ENCODE measurements at places on chromosomes 2 and 18.

- H3K27ac ChIP-seq = no peak overlapping the region
- DNase-seq = no peak
- no peaks in the 10 kb centered on the region for H3K4me1 ChIP-seq
- H3K4me3 ChIP-seq = no peak overlapping the region
- peaks cover 9% of the 10 kb centered on the region for H3K27me3 ChIP-seq
- no peaks in the 10 kb centered on the region for H3K36me3 ChIP-seq
Measured at GRCh38 chr2:147345246-147345645, 499.6 kb upstream of the ACVR2A start.

GRCh38 chr2:41598161-41598894 lies 449.5 kb upstream of the PKDCC start:
- H3K27ac ChIP-seq = no peak overlapping the region
- no peaks in the 10 kb centered on the region for H3K36me3 ChIP-seq
- DNase-seq = no peak
- H3K4me3 ChIP-seq = no peak overlapping the region
- no peaks in the 10 kb centered on the region for H3K27me3 ChIP-seq

DNA sequence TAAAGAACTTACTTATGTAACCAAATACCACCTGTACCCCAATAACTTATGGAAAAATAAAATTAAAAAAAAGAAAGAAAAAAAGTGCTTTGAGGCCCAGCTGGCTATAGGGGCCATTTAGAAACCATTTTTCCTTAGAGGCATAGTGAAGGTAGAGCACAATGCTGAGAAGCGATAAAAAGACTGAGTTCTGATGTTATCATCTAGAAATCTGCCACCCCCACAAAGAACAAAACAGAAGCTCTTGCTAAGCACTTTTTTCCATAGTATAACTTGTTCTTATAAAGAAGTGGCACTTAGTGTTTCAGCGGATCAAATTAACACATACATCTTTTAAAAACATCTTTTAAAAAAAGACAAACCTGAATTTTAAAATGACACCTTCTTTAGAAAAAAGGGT lies 51.4 kb downstream of the ICOS start:
- H3K4me1 ChIP-seq = peaks cover 36% of the 10 kb centered on the region
- H3K27me3 ChIP-seq = peaks cover 3% of the 10 kb centered on the region
- DNase-seq = no peak
- H3K27ac ChIP-seq = no peak overlapping the region
- no peaks in the 10 kb centered on the region for H3K36me3 ChIP-seq
- H3K4me3 ChIP-seq = no peak overlapping the region

DNA sequence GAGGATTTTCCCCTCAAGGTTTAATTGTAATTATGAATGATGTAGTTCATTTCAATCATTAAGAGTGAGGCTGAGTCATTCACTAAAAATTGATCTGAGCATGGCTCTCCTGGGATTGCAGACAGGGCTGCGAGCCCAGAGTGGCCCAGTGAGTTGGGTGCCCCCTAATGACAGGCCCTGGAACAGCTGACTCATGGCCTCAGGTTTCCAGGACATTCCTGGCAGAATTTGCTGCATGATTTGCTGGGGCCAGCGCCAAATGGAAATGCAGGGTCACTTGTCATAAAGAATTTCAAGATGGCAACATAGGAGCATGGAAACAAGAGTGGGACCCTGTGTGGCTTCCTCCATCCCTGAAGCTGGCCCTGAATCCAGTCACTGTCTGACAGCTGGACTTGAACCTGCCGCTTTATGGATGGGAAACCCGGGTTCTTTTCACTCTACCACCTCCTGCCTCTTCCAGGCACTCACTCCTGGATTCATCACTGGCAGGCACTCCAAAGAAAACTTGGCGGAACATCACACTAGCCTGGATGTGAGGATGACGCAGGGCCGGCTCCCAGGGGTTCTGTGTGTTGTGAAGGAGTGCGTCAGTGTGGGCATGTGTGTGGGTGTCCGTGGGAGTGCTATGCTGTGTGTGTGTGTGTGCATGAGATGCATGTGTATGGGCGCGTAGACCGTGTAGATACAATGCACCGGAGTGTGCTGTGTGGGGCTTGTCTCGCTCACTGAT lies 15.2 kb downstream of the OTOF start:
- no peak overlapping the region for H3K4me3 ChIP-seq
- no peaks in the 10 kb centered on the region for H3K36me3 ChIP-seq
- H3K27ac ChIP-seq = no peak overlapping the region
- no peak for DNase-seq
- no peaks in the 10 kb centered on the region for H3K27me3 ChIP-seq

GRCh38 chr2:156346731-156347130 lies 14.2 kb upstream of the NR4A2 start:
- H3K4me1 ChIP-seq = peaks cover 24% of the 10 kb centered on the region
- H3K27me3 ChIP-seq = no peaks in the 10 kb centered on the region
- no peak overlapping the region for H3K27ac ChIP-seq
- H3K4me3 ChIP-seq = no peak overlapping the region
- H3K36me3 ChIP-seq = no peaks in the 10 kb centered on the region

GRCh38 chr2:4018535-4018934 lies 315.2 kb downstream of the DCDC2C start:
- no peak for DNase-seq
- no peak overlapping the region for H3K27ac ChIP-seq
- H3K4me1 ChIP-seq = no peaks in the 10 kb centered on the region
- H3K4me3 ChIP-seq = no peak overlapping the region
- no peaks in the 10 kb centered on the region for H3K27me3 ChIP-seq

DNA sequence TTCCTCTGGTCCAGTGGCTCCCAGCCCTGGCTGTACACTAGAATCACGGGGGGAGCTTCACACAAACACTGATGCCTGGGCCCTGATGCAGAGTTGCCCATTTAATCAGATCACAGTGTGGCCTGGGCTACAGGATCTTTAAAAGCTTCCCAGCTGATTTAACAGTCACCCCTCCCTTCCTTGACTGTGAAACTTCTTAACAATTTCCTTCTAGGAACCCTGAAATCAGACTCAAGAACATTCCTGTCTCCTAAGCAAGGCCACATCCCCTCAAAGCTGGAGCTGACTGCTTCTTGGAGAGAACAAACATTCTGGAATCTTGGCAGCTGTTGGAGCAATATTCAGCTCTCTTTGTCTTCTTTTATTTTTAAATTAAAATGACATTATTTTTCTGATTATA lies 88.7 kb downstream of the ADD2 start:
- H3K36me3 ChIP-seq = no peaks in the 10 kb centered on the region
- no peak overlapping the region for H3K4me3 ChIP-seq
- H3K27me3 ChIP-seq = no peaks in the 10 kb centered on the region
- H3K4me1 ChIP-seq = peaks cover 2% of the 10 kb centered on the region

DNA sequence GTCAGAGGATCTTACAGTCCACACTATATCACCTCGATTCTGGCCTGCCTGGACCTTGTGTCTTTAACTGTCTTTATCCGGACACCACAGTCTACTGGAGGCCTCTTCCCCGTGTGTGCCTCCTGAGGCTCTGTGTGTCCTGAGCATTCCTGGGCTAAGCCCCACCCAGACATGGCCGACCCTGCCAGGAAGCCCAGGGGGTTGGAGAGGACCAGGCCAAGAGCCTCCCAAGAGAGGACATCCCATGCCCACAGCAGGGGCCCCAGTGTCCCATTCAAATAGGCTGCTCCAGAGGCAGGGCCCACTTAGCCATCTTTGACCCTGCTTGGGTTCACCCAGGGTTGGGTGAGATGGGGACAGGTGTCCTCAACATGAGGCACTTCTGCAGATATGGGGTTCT lies 84.7 kb upstream of the OTOS start:
- H3K27ac ChIP-seq = no peak overlapping the region
- no peak for DNase-seq
- H3K36me3 ChIP-seq = no peaks in the 10 kb centered on the region
- no peaks in the 10 kb centered on the region for H3K4me1 ChIP-seq
- peaks cover 14% of the 10 kb centered on the region for H3K27me3 ChIP-seq

GRCh38 chr2:208025814-208026184 lies 472 bp upstream of the PLEKHM3 start:
- no peak for DNase-seq
- peaks cover 7% of the 10 kb centered on the region for H3K27me3 ChIP-seq
- peak overlapping the region; percentile 84 for H3K27ac ChIP-seq
- H3K4me1 ChIP-seq = peaks cover 19% of the 10 kb centered on the region
- H3K36me3 ChIP-seq = no peaks in the 10 kb centered on the region
- H3K4me3 ChIP-seq = peak overlapping the region; percentile 100

- no peak overlapping the region for H3K27ac ChIP-seq
- peaks cover 6% of the 10 kb centered on the region for H3K27me3 ChIP-seq
- no peaks in the 10 kb centered on the region for H3K36me3 ChIP-seq
- no peak for DNase-seq
- no peak overlapping the region for H3K4me3 ChIP-seq
Measured at GRCh38 chr2:160583146-160583535, 89.5 kb upstream of the RBMS1 start.

- DNase-seq = no peak
- H3K4me3 ChIP-seq = no peak overlapping the region
- no peaks in the 10 kb centered on the region for H3K27me3 ChIP-seq
- H3K36me3 ChIP-seq = no peaks in the 10 kb centered on the region
Measured at GRCh38 chr18:72674710-72675109, 130.6 kb upstream of the CBLN2 start.

DNA sequence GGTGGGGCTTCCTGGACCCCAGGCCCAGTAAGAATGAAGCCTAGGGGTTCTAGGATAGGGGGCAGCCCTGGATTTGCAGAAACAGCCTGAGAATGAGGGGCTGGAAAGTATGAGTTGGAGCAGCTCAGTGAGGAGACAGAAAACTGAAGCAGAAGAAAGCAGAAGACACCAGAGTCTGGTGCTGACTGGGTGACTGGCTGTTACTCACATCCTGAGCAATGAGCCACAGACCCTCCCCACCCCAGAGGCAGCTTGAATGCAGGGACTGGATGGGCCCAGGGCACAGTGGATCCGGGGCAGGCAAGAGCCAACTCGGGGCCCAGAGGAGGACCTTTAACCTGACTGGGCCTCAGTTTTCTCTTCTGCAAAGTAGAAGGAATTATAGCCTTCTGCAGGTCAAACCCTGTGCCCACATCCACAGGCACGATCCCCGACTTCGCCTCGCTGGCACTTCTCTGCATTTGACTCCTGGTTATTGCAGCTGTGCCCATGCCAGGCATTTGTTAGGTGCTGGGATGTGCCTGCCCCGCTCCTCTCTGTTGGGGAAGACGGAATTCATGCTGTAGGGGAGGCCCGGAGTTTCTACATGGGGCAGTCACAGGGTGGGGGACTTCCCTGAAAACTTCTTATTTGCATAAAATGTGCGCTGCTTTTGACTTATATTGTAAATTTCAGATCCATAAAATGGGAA lies 8.5 kb downstream of the STEAP3 start:
- no peaks in the 10 kb centered on the region for H3K36me3 ChIP-seq
- no peaks in the 10 kb centered on the region for H3K4me1 ChIP-seq
- no peak for DNase-seq
- H3K4me3 ChIP-seq = no peak overlapping the region

- H3K27ac ChIP-seq = no peak overlapping the region
- no peak overlapping the region for H3K4me3 ChIP-seq
- peaks cover 8% of the 10 kb centered on the region for H3K27me3 ChIP-seq
- DNase-seq = no peak
- H3K36me3 ChIP-seq = no peaks in the 10 kb centered on the region
Measured at GRCh38 chr18:59957957-59958356, 58.2 kb downstream of the PMAIP1 start.

DNA sequence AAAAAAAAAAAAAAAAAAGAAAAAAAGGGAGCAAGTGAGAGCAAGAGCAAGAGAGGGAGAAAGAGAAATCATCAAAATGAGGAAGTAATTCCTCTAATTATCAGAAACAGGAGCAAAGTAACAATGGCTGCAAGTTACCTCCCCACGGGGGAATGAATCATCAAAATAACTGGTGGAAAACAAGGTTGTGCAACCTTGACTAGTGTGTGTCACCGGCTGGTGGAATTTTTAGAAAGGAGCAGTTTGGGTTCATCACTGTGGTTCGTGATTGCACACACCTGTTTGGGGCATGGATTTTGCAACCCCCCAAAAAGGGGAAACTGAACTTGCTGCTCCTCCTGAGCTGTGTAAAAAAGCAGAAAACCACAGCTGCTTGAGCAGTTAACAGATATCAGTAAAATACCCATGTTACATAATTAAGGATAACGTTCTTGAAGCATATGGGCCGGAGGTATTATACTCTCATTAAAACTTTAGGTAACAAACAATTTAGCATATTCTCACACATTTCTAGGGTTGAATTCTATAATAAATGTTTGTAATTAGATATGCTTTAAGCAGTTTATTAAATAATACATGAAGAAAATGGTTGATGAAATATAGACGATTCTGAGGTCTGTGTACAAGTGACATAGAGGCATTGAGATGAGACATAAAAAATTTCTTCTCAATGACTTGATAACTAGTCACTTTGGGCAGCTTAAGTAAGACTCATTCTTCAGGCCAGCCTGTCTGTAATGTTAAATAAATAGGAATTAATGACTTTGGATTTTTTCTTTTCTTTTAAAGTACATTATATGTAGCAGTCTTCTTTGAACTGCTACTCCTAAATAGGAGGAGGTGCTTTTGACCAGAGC lies 184.2 kb upstream of the ZEB2 start:
- H3K36me3 ChIP-seq = no peaks in the 10 kb centered on the region
- no peak overlapping the region for H3K27ac ChIP-seq
- no peak overlapping the region for H3K4me3 ChIP-seq
- H3K4me1 ChIP-seq = no peaks in the 10 kb centered on the region
- no peak for DNase-seq
- peaks cover 4% of the 10 kb centered on the region for H3K27me3 ChIP-seq

DNA sequence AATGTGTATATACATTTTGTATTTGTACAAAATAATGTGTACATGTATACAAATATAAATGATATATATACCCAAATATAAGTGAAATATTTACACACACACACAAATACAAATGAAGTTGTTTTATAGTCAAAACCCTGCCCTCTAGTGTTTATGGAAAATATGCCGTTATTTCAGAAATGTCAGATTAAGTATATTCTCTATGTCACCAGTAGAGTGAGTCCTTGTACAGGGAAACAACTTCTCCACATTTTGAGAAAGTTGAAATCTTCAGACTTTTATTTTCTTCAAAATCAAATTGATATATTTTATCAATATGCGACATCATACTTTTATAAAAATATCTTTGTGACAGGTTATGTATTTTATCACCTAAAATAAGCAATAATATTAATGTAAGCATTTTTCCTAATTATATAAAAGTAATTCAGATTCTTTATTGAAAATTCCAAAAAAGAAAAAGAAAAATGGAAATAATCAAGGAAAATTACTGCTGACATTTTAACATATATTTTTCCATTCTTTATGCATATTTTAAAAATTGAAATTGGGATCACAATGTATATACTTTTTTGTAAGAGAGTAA lies 22.4 kb downstream of the ARL6IP6 start:
- H3K4me3 ChIP-seq = no peak overlapping the region
- peaks cover 41% of the 10 kb centered on the region for H3K36me3 ChIP-seq
- no peak overlapping the region for H3K27ac ChIP-seq
- no peaks in the 10 kb centered on the region for H3K4me1 ChIP-seq
- H3K27me3 ChIP-seq = no peaks in the 10 kb centered on the region

- H3K27me3 ChIP-seq = peaks cover 17% of the 10 kb centered on the region
- no peaks in the 10 kb centered on the region for H3K36me3 ChIP-seq
- no peak overlapping the region for H3K27ac ChIP-seq
Measured at GRCh38 chr2:208153156-208153555, 7.2 kb upstream of the CRYGB start.
